ENCODE measurements at places on chromosomes 7 and 10.

GRCh38 chr10:69829775-69830174 is 28.1 kb downstream of the COL13A1 start:
- no peak for DNase-seq

- no peak for DNase-seq
Measured at GRCh38 chr10:19421674-19422073, 373.1 kb downstream of the MALRD1 start.

GRCh38 chr7:148044173-148044572 is 546.4 kb upstream of the C7orf33 start:
- DNase-seq, result no peak

- no peak for DNase-seq
Measured at GRCh38 chr7:132777414-132777813, 201.1 kb upstream of the PLXNA4 start.

DNA sequence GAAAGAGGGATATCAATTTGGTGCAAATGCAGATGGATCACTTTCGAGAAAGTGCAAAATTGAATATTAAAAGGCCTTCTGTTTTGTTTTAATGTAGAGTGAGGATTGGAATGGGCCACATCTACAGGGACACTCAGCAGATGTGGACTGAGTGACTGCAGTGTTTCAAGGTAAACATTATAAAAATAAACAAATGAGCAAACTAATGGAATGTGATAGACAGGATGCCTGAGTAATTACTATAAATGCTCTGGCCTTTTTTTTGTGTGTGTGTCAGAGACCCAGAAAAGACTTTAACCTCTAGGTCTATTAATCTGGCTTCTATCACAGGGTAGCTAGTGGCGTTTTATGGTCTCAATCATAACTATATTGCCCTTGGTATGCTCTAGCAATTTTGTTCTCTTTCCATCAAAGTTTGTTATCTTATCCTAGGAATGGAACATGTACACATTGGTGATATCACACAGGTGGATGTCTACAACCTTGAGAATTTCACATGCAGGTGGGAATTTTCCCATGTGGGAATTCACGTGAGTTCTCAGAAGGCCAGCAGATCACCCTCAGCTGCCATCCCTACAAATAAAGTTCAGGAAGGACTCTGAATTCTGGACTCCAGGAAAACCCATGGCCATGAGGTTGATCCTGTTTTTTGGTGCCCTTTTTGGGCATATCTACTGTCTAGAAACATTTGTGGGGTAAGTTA is at the start of gene CPA2:
TSS of gene CPA2 (plus strand) at position 606 of the 703 bp plus-strand sequence. CDS start at position 625, 19 bp downstream.
- DNase-seq, result no peak

DNA sequence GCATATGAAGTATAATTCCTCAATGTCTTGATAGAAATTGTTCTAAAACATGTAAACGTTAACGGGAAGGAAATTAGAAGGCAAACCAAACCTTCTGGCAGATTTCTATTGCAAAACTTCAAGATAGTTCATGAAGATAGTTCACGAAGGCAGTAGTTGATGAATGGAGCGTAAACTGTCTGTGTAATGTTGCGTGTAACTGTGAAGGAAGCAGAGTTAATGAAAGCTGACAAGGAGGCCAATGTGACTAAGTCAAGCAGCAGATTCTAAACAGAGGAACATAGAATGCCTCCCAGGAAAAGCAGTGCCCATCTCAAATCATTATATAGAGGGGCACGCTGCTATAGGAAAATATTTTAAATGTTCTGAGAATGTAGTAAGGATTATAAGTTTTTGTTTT is 659.7 kb upstream of the IGFBP3 start:
- DNase-seq, result no peak

DNA sequence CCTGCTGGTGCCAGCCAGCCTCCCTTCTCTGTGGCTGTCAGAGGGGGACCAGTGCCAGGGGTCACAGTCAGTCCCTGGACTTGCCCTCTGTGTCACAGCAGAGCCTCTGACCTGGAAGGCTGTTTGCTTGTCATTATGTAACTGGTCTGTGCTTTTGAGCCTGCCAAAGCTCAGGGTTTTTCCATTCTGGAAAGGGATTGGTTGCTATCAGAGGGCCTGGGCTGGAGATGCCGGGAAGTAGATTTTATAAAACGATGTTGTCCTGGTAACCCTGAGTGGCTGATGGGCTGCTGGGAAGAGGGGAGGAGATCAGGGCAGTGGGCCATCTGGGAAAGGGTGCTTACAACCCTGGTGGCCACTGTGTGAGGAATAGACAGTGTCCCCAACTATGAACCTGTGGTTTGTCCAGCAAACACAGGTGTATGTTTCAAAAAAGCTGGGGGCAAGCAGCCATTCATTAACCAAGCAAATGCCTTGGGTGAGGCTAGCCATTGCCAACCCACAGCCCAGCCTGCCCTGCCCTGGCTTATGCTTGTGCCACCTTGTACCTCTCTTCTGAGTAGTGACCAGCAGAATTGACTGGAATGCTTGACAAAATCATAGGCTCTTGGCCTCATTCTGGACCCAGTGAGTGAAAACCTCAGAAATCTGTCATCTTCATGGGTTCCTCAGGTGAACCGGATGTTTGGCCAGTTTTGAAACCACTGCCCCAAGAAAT is 21.6 kb downstream of the SFTPD start:
- no peak for DNase-seq

DNA sequence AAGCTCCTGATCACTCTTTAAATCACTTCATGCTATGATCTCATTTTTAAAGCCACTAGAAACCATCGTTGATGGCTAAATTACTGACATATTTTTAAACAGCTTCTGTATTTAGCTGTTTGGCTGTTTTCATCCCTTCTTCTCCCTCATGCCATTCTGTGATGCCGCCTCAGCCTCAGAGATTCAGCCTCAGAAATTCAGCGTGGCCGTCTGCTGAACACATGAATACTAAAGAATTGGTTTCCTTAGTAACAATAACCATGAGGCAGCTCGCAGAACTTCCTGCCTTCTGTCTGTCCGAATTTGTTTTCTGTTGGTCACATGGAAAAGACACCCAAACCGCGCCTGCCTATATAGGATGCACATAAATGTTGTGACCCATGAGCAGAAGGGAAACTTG is 31.0 kb upstream of the FZD1 start:
- no peak for DNase-seq

GRCh38 chr10:44627591-44628354 is 242.9 kb upstream of the CXCL12 start:
- no peak for DNase-seq

GRCh38 chr10:1672001-1672781 is 65.1 kb downstream of the ADARB2 start:
- no peak for DNase-seq

- no peak for DNase-seq
Measured at GRCh38 chr7:66250711-66251110, 45.6 kb downstream of the TPST1 start.

DNA sequence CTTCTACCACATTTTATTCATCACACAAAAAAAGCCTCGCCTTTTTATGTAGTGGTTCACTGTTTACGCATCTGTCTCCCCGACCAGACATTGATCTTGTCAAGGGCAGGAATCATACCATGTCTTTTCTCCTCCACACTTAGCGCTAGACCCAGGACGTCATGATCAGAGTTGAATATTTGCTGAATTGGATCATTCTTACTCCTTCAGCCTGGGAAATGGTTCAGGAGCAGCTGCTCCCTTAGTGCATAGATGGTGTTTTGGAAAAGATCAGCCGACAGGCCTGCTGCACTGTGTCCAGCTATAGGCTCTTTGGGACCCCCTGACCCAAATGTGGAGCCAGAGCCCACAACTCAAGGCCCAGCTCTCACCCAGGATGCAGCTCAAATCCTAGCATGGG is 249.1 kb upstream of the TMEM72 start:
- no peak for DNase-seq

DNA sequence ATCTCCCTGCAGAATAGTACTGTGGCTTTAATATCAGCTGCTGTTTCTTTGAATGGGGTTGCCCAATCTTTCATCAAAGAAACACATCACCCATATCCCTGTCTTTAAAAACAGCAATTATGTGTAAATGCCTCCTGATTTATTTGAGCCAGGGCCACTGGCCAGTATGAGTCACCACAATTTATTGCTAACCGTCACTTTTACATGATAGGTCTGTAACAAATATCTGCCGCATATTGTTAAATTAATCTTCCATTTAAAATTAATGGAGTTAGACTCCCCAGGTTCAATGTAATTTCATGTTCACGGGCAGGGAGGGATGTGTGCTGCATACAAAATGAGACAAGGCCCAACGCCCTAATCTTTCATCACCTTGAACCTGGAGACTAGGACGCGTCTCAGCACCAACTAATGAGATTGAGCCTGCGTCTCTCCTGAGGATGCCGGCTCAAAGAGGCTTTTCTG is 673.4 kb downstream of the AUTS2 start:
- DNase-seq, result no peak

Data from stimulated activated CD8-positive, alpha-beta memory T cell treated with anti-CD3 and anti-CD28 coated beads, Interleukin-7, amount 100 ng/mL, for 24 hours (primary cell).